Fibroblast of skin of scalp (primary cell): ENCODE measurements at places on chromosomes 13 and 19.

DNA sequence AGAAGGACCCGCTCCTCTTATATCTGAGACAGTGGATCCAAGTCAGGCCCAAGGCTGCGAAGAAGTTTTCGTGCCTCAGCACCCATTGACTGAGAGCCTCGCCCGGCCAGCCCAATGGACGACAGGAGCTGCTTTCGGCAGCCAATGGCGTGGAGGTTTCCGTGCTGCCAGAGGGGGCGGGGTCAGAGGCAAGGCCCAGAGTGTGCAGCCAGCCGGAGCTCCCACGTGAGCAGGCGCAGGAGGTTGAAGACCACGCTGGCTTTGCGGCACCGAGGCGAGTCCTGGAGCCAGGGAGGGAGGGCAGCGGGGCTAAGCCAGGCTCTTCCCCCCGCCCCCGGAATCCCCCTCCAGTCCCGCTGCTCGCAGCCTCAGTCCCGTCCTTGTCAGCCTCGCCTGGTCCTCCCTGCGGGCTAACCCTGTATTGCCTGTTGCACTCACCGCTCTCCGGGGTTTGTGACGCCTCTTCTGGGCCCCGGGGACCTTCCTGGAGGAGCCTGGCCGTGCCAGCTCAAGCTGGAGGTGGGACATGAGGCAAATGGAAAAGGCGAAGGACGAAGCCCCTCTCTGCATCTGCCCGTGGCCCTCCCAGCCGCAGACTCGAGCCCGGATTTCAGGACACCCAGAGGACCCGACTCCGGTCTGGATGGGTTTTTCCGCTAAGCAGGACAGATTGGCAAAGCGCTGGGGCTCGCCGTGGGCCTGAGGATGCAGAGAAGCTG, 1.5 kb downstream of the IFNL4 start:
- peak; percentile 14 for DNase-seq

- no peak for DNase-seq
These were observed 20.5 kb upstream of the VSTM2B start for GRCh38 chr19:29505097-29505824.

- peak; percentile 54 for DNase-seq
These were observed 10.8 kb upstream of the PDCD5 start for GRCh38 chr19:32570081-32570785.

GRCh38 chr19:31627620-31628365, 278.6 kb upstream of the TSHZ3 start:
- no peak for DNase-seq

GRCh38 chr19:54173951-54174834, 1.2 kb upstream of the TMC4 start:
- DNase-seq = no peak

DNA sequence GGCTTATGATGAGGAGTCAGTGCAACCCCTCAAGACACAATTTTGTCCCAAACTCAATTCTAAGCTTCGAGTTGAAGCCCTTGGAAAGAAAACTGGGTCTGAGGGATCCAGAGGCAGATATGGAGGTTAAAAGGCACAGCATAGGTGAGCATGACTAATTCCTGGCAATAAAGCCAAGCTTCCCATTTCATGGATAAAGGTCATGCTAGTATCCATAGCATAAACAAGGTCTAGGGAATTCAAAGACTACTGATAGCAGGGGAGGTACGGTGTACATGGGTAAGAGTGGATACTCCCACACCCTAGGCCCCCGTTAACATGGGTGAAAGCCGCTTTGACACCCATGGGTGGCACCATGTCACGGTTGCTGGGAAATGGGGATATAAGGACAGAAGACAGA, 24.0 kb downstream of the MED4 start:
- DNase-seq = no peak

DNA sequence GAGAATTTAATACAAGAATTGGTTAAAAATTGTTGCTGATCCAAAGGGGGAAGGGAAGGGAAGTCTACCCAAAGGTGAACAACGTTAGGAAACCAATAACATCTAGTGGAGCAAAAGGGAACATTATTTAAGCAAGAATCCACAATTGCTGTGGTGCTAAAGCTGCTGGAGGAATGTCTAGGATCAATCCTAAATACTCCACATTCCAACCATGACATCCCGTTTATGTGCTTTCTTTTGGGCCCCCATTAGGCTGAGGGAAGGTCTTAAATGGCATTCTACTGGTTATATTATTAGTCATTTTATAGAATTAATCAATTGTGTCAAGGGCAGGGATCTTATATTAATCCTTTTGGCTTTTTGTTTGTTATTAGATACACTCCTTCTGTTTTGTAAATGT, 39.9 kb upstream of the VWA8 start:
- DNase-seq = peak; percentile 24
